Activated T-cell treated with anti-CD3 and anti-CD28 coated beads, Interleukin-2, amount 50 U/mL, for 24 hours (primary cell): ENCODE measurements at places on chromosomes 12 and 14.
A peak's percentile ranks its signal among the peaks of the same experiment; 100 is the strongest.

- no peaks in the 10 kb centered on the region for H3K36me3 ChIP-seq
- no peaks in the 10 kb centered on the region for H3K27me3 ChIP-seq
- no peak for DNase-seq
- no peaks in the 10 kb centered on the region for H3K4me1 ChIP-seq
- no peak overlapping the region for H3K27ac ChIP-seq
These were observed 41.8 kb upstream of the CLEC14A start for GRCh38 chr14:38297681-38298080.

DNA sequence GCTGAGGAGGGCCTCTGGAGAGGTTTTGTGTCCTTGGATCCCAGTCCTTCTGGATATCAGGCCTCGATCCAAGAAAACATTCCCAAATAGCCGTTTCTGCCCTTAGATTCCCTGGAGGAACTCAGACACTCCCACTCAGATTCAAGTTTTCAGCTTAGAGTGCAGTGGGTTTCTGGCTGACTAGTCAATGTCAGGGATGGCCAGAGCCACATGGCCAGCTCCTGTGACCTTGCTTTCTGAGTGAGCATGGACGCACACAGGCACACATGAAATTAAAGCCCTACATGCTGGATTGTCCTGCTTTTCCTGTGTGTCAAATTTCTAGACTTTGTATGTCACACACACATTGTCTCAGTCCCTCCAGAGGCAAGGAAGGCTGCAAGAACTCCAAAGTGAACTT is 86.2 kb downstream of the TNFAIP2 start:
- H3K27ac ChIP-seq, result no peak overlapping the region
- H3K4me3 ChIP-seq, result no peak overlapping the region
- no peak for DNase-seq
- H3K36me3 ChIP-seq, result no peaks in the 10 kb centered on the region
- H3K27me3 ChIP-seq, result peaks cover 66% of the 10 kb centered on the region

- H3K27me3 ChIP-seq, result no peaks in the 10 kb centered on the region
- peak overlapping the region; percentile 81 for H3K27ac ChIP-seq
- H3K4me3 ChIP-seq, result no peak overlapping the region
- peaks cover 66% of the 10 kb centered on the region for H3K36me3 ChIP-seq
- H3K4me1 ChIP-seq, result peaks cover 60% of the 10 kb centered on the region
- no peak for DNase-seq
These were observed 14.7 kb upstream of the SELPLG start for GRCh38 chr12:108648371-108648770.

DNA sequence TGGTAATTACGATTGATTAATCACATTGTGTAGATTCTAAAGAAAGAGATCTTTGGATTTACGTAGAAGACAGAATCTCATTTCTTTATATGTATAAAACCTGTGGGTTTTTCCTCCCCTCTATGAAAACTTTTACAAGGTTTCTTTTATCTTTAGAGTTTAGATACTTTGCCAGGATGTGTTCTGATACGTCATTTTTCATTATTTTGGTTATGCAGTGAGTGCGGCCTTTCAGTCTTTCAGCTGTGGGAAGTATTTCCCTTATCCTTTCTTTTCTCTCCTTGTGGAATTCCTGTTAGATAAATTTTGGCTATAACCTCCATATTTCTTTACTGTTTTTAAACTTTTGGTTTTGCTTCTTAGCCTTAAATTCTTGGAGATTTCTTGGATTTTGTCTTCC is 92.7 kb downstream of the TTLL5 start:
- H3K36me3 ChIP-seq, result peaks cover 73% of the 10 kb centered on the region
- no peaks in the 10 kb centered on the region for H3K27me3 ChIP-seq
- no peaks in the 10 kb centered on the region for H3K4me1 ChIP-seq
- H3K27ac ChIP-seq, result no peak overlapping the region
- DNase-seq, result no peak
- no peak overlapping the region for H3K4me3 ChIP-seq
